Activated B cell treated with CpG ODN at 0.5 μM for 24 hours (primary cell): ENCODE measurements at places on chromosomes 3 and 15.

DNA sequence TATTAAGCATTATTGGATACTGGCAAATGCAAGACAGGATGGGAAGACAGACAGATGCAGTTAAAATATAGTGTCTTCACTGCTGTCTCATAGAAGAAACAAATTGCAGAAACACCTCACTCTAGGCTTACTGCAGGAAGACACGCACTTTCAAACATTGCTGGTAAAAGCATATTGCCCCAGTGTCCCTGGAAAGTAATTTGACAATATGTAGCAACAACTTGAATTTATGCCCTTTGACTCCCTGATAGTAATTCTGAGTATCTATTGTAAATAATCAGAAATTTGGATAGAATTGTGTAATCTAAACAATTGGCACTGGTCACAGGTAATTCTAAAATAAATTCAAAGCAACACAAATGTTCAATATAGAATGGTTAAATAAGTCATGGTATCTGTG lies 62.0 kb downstream of the MSL2 start:
- no peak for DNase-seq

- DNase-seq: no peak
Observed at GRCh38 chr3:57555306-57555705, 768 bp upstream of the PDE12 start.

- no peak for DNase-seq
Observed at GRCh38 chr3:177039490-177040274, 157.6 kb downstream of the TBL1XR1 start.

DNA sequence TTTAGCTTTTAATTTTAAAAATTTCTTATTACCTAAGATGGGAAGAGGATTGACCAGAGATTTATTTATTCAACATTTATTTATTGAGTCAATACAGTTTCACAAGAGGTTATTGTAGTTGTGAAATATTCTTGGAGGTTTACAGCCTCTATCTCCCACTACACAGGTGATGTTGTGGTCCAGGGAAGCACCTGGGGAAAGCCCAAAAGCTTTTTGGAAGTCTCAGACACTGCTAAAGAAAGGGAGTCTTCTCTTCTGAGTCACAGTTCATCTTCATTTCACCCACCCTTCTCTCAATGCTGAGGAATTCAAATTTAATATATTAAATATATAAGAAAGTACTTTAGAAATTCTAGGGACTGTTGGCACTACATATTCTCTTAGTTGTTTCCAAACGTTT lies 41.8 kb downstream of the SERPINI1 start:
- no peak for DNase-seq

GRCh38 chr3:190941694-190942260 lies 79.3 kb upstream of the GMNC start:
- no peak for DNase-seq

GRCh38 chr15:95709959-95710695 lies 620.4 kb upstream of the NR2F2 start:
- no peak for DNase-seq
